ENCODE measurements at places on chromosomes 6 and 20. TPM values are rescaled to one million over a fixed set of nuclear protein-coding genes. Genes with fewer than 3 reads are reported as not detected.
A peak's percentile ranks its signal among the peaks of the same experiment; 100 is the strongest.

GRCh38 chr6:33882154-33882553 is 78.4 kb upstream of the MLN start:
- H3K4me3 ChIP-seq, result no peak overlapping the region
- no peaks in the 10 kb centered on the region for H3K36me3 ChIP-seq
- peaks cover 22% of the 10 kb centered on the region for H3K4me1 ChIP-seq
- H3K27ac ChIP-seq, result no peak overlapping the region
- H3K27me3 ChIP-seq, result no peaks in the 10 kb centered on the region
- peak; percentile 25 for DNase-seq

- H3K4me3 ChIP-seq, result no peak overlapping the region
- no peak overlapping the region for H3K27ac ChIP-seq
Observed at GRCh38 chr6:159521962-159522361, 171.1 kb downstream of the SOD2 start.

GRCh38 chr20:6613280-6613861 is 154.1 kb upstream of the BMP2 start:
- no peaks in the 10 kb centered on the region for H3K27me3 ChIP-seq
- no peaks in the 10 kb centered on the region for H3K36me3 ChIP-seq
- peak overlapping the region; percentile 48 for H3K27ac ChIP-seq

Gene BEND6
- 2.0 TPM for polyA plus RNA-seq

- no peaks in the 10 kb centered on the region for H3K27me3 ChIP-seq
- DNase-seq, result no peak
- H3K36me3 ChIP-seq, result no peaks in the 10 kb centered on the region
- H3K27ac ChIP-seq, result no peak overlapping the region
- H3K4me3 ChIP-seq, result no peak overlapping the region
Observed at GRCh38 chr20:62967149-62967501, 14.6 kb downstream of the SLC17A9 start.

Gene SLC35B3
- 38.8 TPM for polyA plus RNA-seq

DNA sequence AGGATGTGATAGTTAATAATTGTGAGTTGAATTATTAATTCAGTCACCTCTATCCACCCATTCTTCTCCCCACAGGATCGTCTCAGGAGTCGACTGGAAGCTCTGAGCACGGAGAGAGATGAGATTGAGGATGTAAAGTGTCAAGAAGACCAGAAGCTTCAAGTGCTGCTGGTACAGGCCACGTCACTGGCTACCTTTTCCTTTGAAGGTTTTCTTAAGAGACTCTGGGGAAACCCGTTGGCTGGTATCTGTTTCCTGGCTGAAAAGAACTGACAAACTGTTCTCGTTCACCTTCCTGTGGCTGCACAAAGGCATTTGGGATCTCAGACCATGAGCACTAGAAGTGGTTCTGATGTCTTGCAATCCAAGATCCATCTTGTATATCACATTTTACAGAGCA is 3.8 kb downstream of the TRIM15 start:
- H3K27ac ChIP-seq, result no peak overlapping the region
- H3K27me3 ChIP-seq, result peaks cover 33% of the 10 kb centered on the region
- no peaks in the 10 kb centered on the region for H3K36me3 ChIP-seq

GRCh38 chr6:170130201-170130621 is 160.7 kb downstream of the DLL1 start:
- no peak for DNase-seq
- H3K4me1 ChIP-seq, result peaks cover 2% of the 10 kb centered on the region
- H3K27ac ChIP-seq, result no peak overlapping the region
- H3K4me3 ChIP-seq, result no peak overlapping the region
- H3K36me3 ChIP-seq, result no peaks in the 10 kb centered on the region

GRCh38 chr20:10668677-10669368 is 5.0 kb downstream of the JAG1 start:
- no peak overlapping the region for H3K4me3 ChIP-seq
- H3K4me1 ChIP-seq, result peaks cover 40% of the 10 kb centered on the region
- no peaks in the 10 kb centered on the region for H3K36me3 ChIP-seq
- DNase-seq, result no peak

DNA sequence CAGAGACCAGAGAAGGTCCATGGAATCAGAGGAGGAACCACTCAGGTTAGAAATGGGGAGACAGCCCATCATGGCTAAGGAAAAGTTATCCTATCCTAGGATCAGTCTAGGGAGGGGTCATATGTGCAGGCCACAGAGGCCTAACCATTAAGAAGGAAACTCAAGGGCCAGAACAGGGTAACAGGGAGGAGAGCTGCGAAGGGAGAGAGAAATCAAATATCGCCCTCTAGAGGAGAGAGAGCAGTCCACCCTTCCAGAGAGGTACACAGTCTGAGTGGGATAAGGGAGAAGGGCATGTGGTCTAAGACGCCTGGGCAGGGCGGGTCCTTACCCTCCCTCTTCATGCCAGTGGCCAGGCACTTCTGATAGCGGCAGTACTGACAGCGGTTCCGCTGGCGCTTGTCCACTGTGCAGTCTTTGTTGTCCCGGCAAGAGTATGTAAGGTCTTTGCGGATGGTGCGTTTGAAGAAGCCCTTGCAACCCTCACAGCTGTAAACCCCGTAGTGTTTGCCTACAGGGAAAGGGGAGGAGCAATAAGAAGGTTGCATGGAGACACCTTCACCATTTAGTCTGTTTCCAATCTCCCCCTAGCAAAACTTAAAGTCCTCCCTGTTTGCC is 2.9 kb downstream of the RXRB start:
- peaks cover 4% of the 10 kb centered on the region for H3K27me3 ChIP-seq
- peak; percentile 84 for DNase-seq
- H3K4me1 ChIP-seq, result peaks cover 21% of the 10 kb centered on the region
- H3K27ac ChIP-seq, result no peak overlapping the region

DNA sequence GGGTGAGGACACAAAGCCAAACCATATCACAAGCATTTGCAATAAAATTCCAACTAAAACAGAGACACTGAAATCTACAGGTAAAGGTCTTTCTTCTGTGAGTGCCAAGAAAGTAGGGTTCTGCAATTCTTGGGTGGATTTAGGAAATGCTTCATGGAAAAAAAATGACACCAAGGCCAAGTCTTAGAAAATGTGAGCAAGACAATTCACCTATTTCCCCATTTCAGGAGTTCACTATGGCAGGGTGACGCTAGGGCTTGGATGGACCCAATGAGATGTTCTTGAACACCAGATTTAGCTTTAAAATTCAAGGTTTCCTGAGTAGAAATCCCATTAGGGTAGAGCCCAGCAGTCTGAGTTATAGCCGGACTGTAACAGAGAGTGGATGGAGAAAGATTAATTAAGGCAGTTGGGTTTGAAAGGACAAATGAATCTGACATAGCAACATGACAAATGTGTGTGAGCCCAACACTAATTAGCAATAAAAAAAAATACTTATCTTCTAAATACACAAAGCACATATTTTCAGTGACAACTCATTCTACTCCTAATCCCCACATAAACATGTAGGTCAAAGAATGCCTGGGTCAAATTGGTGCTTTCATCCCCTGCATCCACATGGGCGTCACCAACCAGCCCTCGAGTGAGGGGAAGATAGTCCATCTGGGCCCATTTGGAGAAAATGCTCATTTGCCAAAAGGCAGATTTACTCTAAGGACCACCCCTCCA is 180.4 kb upstream of the JARID2 start:
- H3K4me1 ChIP-seq, result peaks cover 20% of the 10 kb centered on the region
- peak overlapping the region; percentile 70 for H3K27ac ChIP-seq
- H3K27me3 ChIP-seq, result no peaks in the 10 kb centered on the region
- H3K36me3 ChIP-seq, result no peaks in the 10 kb centered on the region

Gene DEFB132
- not detected for polyA plus RNA-seq

Gene CYP21A2
- polyA plus RNA-seq, result 1.7 TPM

Gene WASF1
- polyA plus RNA-seq, result 24.6 TPM

Gene STMN3
- polyA plus RNA-seq, result 18.2 TPM

Gene ZNF334
- 8.8 TPM for polyA plus RNA-seq

- H3K27ac ChIP-seq, result no peak overlapping the region
- H3K4me1 ChIP-seq, result peaks cover 10% of the 10 kb centered on the region
- no peaks in the 10 kb centered on the region for H3K36me3 ChIP-seq
- H3K4me3 ChIP-seq, result no peak overlapping the region
- DNase-seq, result no peak
Observed at GRCh38 chr20:44743916-44744655, 1.6 kb upstream of the KCNK15 start.

Gene CARMIL1
- polyA plus RNA-seq, result 15.5 TPM

Gene DAAM2
- 8.3 TPM for polyA plus RNA-seq

Gene PRDM13
- polyA plus RNA-seq, result not detected

DNA sequence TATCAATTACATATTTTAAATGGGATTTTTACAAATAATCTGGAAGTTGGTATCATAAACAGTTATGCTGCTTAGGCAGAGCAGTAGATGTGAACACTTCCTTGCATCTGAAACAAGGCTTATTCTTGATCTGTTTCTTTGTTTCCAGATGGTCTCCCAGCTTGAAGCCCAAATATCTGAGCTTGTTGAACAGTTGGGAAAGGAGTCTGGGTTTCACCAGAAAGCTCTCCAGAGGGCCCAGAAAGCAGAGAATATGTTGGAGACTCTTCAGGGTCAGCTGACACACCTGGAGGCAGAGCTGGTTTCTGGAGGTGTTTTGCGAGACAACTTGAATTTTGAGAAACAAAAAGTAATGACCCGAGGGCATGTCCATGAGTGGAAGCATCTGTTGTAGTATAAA is 91.9 kb downstream of the CCDC170 start:
- H3K4me3 ChIP-seq, result no peak overlapping the region
- no peaks in the 10 kb centered on the region for H3K4me1 ChIP-seq
- no peak for DNase-seq
- H3K36me3 ChIP-seq, result no peaks in the 10 kb centered on the region
- H3K27ac ChIP-seq, result no peak overlapping the region
- H3K27me3 ChIP-seq, result no peaks in the 10 kb centered on the region

Gene POM121L2
- not detected for polyA plus RNA-seq

DNA sequence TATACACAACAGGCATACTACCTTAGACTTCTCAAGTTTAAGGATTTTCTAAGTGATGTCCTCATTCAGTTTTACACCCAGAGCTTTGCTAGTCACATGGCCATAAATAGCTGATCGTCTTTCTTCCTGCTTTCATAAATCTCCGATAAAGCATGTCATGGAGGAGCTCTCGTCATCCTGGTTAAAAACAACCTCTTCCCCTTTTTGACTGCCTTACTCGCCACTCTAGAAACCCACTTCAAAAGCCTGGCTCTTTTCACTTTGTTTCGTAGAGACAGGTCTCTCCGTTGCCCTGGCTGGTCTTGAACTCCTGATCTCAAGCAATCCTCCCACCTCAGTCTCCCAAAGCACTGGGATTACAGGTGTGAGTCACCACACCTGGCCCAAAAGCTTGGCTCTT is 67.0 kb upstream of the SMIM29 start:
- no peak overlapping the region for H3K4me3 ChIP-seq
- H3K27ac ChIP-seq, result peak overlapping the region; percentile 17
- H3K36me3 ChIP-seq, result no peaks in the 10 kb centered on the region
- peaks cover 28% of the 10 kb centered on the region for H3K4me1 ChIP-seq
- H3K27me3 ChIP-seq, result no peaks in the 10 kb centered on the region

DNA sequence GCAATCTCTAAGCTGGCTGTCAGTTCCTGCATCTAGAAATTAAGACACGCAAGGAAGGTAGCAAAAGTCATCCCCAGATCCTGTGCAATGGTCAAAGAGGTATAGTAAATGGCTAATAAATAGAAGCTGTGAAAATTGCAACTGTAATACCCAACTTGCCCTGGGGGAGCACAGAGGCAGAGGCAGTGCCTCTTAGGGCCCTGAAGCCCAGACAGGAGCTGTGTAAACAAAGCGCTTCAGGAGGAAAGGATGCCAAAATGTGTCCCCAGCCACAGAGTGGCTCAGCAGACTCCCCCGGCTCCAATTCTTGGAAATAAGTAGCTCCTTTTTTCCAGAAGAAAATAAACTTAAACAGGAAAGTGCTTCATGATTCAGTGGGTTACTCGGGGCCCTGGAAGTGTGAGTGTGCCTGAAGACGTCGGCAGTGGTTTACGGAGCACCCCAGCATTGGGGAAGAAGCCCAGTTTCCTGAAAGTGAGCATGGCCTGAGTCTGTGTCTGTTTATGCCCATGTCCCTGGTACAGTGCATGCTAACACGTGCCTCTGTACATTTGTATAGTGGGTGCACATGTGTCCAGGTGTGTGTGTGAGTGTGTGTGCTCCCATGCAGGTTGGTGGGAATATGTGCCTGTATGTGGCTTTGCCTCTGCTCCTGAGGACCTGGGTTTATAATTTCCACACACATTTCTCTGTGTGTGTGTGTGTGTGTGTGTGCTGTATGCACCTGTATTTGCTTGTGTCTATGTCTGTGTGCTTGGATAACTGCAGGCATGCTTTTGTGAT is 246.7 kb downstream of the MAFB start:
- H3K27ac ChIP-seq, result no peak overlapping the region
- no peak overlapping the region for H3K4me3 ChIP-seq
- H3K4me1 ChIP-seq, result no peaks in the 10 kb centered on the region
- H3K36me3 ChIP-seq, result no peaks in the 10 kb centered on the region

- no peak overlapping the region for H3K27ac ChIP-seq
- no peak for DNase-seq
- H3K27me3 ChIP-seq, result no peaks in the 10 kb centered on the region
- no peak overlapping the region for H3K4me3 ChIP-seq
- H3K4me1 ChIP-seq, result no peaks in the 10 kb centered on the region
Observed at GRCh38 chr6:169005166-169005565, 248.5 kb downstream of the THBS2 start.

Gene MROH8
- polyA plus RNA-seq, result 3.7 TPM

- H3K4me3 ChIP-seq, result no peak overlapping the region
- H3K36me3 ChIP-seq, result no peaks in the 10 kb centered on the region
- no peak overlapping the region for H3K27ac ChIP-seq
- no peaks in the 10 kb centered on the region for H3K4me1 ChIP-seq
Observed at GRCh38 chr6:10262505-10262904, 152.4 kb downstream of the TFAP2A start.

DNA sequence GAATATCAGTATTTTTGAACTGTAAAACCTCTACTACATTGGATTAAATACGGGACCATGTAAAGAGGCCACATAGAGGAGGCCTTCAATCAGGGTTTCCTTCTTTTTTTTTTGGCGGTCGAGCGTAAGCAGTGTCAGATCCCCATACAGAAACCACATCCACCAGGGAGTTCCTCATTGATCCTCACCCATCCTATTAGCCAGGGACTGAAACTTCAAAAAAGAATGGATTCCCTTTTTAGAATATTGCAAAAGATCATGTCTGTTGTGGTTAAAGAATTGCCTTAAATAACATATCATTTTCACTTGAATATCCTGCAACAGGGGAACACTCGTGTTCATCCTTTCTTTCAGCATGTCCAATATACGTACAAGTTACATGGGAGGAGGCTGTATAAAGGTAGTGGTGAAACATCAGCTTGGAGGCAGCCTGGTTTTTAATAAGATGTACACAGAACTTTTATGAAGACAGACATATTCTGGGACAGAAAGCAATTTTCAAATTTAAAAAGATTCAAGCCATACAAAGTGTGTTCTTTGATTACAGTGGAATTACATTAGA is 96.1 kb downstream of the PPP1R14C start:
- no peak for DNase-seq
- H3K27me3 ChIP-seq, result no peaks in the 10 kb centered on the region
- no peak overlapping the region for H3K4me3 ChIP-seq
- H3K36me3 ChIP-seq, result no peaks in the 10 kb centered on the region

- H3K4me3 ChIP-seq, result no peak overlapping the region
- no peaks in the 10 kb centered on the region for H3K36me3 ChIP-seq
- H3K27ac ChIP-seq, result no peak overlapping the region
- H3K27me3 ChIP-seq, result no peaks in the 10 kb centered on the region
Observed at GRCh38 chr20:21315138-21315537, 12.0 kb downstream of the XRN2 start.

Gene CDH26
- 0.96 TPM for polyA plus RNA-seq

GRCh38 chr6:152863618-152864326 is 113.2 kb downstream of the VIP start:
- no peaks in the 10 kb centered on the region for H3K4me1 ChIP-seq
- peak; percentile 83 for DNase-seq
- no peak overlapping the region for H3K27ac ChIP-seq
- H3K36me3 ChIP-seq, result no peaks in the 10 kb centered on the region
- H3K4me3 ChIP-seq, result no peak overlapping the region
